ENCODE measurements at places on chromosomes 5 and 9.

DNA sequence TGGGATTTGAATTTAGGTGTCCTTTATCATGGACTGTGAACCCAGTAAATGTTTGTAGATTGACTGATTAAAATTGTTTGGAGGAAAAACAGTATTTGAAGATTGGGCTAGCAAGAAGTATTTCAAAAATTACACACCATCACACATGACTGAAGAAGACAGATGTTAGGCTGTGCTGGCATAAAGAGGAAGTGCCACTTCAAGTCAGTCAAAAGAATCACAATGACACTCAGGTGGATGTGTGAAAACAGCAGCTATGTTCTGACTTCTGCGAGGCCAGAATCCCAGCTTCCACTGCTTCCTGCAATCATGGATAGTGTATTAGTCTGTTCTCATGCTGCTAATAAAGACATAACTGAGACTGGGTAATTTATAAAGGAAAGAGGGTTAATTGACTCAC, 393.3 kb downstream of the DMRT2 start:
- DNase-seq, result no peak

DNA sequence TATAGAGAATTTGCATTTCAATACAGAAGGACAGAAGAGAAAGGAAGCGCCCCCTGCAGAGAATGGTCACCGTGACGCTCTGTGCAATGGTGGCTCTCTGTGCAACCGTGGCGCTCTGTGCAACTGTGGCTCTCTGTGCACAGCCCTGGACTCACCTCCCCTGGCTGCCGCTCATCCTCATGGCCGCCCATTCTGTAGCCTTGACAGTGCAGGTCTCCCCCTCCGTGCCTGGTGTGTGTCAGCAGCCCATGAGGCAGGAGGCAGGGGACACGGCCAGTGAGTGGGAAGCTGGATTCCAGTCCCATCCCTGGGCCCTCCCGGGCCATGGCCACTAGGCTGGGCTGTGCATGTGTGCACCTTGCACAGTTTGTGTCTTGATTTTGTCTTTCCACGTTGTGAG, 12.0 kb downstream of the EXOC3 start:
- no peak for DNase-seq

DNA sequence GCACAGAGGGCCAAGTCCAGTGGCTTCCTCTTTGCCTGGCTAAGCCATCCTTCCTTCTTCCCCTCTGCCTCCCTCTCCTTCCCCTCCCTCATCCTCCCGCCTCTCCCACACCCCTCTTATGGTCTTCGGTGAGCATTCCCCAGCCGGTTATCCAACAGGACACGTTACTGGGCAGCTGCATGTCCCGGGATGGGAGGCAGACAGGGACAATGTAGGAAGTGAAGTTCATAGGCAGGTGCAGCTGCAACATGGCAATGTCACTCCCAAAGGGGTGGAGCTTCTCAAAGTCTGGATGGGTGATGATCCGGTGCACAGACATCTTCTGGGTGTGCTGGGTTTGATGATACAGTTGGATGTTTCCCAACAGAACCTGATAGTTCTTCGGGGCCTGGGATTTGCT, 71.4 kb upstream of the SPTLC1 start:
- no peak for DNase-seq

DNA sequence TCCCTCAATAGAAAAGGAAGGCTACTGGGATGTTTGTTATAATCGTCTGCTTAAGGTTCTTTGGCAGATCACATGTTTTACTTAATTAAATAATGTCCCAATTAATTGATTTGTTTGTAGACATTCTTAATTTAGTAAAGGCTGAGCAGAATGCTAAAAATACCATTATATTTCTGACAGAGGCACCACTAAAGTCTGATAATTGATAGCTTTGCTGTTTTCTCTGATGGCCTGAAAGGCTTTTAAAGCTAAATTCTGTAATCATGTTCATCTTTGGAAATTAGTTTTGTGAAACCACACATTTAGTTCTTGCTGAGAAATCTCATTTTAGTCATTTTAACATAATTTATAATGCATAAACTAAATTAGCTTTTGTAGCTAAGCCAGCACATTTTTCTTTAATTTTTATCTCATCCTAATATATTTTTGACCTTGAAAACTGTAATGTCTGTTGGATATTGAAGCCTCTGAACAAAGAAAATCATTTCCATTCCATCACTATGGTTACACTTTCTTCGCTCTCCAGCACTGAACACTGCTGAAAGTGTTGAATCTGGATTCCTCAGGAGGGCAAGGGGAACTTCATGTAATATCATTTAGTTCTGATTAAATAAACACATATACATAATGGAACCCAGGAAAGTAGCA, 329.4 kb downstream of the ELAVL2 start:
- DNase-seq, result no peak

DNA sequence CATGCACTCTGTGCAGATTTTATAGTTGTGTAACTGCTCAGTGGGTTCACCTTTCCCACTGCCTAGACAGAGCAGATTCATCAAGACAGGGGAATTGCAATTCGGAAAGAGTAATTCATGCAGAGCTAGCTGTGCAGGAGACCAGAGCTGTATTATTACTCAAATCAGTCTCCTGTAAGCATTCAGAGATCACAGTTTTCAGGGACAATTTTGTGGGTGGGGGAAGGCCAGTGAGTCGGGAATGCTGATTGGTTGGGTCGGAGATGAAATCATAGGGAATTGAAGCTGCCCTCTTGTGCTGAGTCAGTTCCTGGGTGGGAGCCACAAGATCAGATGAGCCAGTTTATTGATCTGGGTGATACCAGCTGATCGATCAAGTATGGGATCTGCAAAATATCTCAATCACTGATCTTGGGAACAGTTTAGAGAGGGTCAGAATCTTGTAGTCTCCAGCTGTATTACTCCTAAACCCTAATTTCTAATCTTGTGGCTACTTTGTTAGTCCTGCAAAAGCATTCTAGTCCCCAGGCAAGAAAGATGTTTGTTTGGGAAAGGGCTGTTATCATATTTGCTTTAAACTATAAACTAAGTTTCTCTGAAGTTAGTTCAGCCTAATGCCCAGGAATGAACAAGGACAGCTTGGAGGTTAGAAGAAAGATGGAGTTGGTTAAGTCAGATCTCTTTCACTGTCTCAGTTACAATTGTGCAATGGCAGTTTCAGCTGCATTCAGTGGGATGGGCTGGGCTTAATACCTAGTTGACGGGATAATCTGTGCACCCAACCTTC, 12.7 kb upstream of the SVEP1 start:
- DNase-seq, result no peak

- no peak for DNase-seq
Measured at GRCh38 chr5:81233080-81233634, at the start of gene CKMT2. CKMT2 (plus strand) TSS chr5:81233322; CDS start chr5:81251133, 17,811 bp downstream.

DNA sequence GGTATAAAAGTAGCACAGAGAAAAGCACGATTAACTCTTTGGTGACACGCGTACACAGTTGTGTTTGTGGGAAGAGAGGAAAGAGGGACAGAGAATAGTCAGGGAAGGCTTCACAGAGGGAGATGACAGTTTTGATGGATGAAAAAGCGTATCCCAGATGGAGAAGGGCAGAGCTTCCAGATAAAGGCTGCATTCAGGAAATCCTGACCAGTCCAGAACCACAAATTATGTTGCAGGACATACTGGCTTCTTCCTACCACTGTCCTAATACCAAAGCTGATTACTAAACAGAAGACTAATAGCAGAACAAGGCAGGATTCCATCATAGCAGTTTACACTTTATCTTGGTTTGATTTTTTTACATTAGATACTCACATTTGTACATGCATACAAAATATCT, 34.5 kb downstream of the SLC31A2 start:
- no peak for DNase-seq

DNA sequence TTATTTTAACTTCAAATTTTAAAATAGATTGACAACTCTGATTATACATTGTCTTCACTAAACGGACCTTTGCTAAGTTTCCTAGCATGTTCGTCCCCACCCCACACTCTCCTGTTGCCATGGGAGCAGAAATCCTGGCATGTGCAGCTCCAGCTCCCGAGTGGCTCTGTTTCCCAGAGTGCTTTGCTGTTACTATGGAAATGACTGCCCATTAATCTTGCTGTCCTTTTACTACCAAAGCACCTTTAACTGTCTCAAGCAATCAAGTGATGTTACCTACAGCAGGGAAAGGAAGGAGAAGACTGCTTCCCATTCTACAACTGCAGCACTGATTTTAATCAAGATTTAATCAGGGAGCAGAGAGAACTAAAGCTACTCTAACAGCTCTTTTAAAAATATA, 212.0 kb upstream of the KIF2A start:
- DNase-seq, result peak; percentile 84

DNA sequence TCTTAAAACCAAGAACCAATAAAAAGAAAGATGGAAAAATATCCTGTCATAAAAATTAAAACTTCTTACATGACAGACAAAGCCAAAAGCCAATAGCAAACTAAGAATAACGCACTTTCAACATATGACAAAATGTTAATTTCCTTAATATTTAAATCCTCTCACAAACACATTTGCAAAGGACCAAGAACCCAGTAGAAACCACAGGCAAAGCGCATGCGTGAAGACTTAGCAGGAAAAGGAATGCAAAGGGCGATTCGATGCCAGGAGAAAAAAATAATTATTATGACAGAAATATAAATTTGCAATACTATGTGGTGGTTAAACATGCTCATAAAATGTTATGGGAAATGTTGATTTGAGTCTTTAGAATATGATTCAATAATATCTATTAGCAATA, 39.9 kb upstream of the OLFM1 start:
- DNase-seq, result no peak

DNA sequence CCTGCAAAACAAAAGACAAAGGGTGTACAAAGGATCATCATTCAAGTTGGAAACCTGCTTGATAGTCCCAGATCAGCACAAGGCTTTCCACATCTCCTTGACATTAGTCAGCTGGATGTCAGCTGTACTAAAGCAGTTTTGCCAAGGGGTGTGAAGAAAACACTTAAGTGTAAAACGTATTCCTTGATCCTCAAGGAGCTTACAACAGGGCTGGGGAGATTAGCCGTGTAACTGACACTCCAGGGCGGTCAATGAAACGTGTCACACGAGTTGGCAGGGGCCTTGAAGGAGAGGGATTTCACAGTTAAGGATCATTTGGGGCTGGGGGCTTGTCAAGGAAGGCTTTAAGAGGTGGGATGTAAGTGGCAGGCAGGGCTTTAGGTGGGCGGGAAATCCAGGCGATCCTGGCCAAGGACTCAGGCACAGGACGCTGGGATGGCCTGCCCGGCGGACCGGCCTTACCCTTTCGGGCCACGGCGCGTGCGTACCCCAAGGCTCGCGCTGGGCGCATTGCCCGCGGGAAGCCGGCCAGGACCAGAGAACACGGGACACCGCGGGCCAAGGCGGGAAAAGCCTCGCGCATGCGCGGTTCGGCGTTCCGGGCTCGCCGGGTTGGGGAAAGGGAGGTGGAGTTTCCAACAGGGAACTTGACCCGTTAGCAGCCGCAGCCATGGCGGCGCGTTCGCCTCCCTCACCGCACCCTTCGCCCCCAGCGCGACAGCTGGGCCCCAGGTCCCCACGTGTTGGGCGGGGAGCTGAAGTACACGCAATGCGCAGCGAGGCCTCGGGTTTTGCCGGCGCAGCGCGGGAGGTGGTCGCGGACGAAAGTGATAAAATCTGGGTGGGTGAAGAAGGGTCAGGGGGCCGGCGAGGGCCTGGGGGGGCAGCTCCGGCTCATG, at the start of gene CNTLN:
CNTLN (plus strand) TSS at position 645 of the 899 bp plus-strand sequence; CDS start at position 671, 26 bp downstream.
- DNase-seq, result no peak

DNA sequence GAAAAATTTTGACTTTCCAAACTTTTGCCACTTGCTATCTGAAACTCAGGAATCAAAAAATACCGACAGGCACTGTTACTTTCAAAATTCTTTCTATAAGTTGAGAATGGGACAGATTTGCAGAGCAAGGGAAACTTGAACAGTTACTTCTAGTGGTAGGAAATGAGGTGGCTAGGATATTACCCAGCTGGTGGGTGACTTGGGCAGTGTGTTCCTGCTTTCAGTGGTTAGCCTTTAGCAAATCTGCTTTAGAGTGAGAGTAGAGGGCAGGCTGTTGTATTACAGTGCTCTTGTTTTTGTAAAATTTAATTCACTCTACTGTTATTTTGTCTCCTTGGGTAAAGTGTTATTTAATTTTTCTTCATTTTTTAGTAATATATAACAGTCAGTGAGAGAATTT, 40.2 kb upstream of the ROPN1L start:
- no peak for DNase-seq

DNA sequence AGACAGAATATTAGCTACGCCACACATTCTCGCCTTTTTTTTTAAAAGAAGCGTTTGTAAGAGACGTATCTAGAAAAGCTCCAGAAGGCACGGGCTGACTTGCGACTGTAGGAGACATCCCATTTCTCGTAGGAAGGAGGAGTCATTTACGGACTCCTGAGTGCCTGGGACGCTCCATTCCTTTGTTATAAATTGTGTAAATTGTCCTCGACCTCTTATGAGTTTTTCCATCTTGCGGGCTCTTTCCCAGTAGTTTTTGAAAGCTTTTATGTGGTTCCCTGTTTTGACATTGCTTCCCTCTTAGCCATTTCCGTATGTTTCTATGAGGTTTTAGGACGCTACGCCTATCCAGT, 1.0 kb downstream of the RABL6 start:
- DNase-seq, result no peak

- DNase-seq, result no peak
Measured at GRCh38 chr5:150073677-150074076, 12.7 kb downstream of the CSF1R start.

DNA sequence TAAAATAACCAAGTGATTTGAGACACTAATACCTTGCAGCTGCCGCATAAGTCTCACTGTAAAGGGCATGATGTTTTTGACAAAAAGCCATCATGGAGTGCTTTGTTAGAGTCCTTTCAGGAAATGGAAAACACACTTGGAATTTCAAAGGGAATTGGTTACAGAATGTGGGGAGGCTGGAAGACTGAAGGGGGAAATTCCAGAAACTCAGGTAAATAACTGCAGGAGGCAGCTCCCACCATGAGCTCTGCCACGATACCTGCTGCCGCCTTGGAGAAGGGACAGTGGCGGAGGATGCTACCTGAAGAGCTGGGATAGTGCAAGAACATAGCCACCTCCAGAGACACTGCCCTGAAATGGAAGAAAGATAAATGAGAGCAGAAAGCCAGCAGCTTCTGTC, 66.9 kb downstream of the PRKACG start:
- DNase-seq, result no peak

DNA sequence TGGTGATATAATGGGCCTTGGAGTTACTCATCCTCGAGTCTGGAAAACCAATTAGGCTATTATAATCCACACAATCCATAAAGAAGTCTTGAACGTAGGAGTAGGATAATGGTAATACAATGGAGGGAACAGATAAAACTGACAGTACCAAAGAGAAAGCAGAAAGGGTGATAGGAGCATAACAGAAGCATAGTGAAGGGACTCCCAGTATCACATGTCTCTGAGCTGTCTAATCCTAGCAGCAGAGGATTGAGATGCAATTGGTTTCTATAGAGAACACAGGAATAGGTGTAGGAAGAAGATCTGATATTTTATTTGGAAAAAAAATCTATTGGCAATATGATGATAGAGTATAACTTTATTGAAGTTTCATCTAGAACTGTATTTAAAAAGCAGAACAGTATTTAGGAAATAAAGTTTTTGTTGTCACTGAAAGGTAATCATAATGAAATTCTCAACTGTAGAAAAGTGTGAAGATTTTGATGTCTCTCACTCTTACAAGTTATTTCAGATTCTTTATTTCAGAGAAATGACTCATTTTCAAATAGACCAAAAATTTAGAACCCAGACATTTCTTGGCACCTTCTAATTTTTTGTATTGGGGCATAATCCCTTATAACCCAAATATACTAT, 25.4 kb downstream of the SRFBP1 start:
- no peak for DNase-seq
